ENCODE measurements at places on chromosomes 2 and 18.

GRCh38 chr2:200728630-200729029 is 83.1 kb upstream of the BZW1 start:
- no peak for DNase-seq

DNA sequence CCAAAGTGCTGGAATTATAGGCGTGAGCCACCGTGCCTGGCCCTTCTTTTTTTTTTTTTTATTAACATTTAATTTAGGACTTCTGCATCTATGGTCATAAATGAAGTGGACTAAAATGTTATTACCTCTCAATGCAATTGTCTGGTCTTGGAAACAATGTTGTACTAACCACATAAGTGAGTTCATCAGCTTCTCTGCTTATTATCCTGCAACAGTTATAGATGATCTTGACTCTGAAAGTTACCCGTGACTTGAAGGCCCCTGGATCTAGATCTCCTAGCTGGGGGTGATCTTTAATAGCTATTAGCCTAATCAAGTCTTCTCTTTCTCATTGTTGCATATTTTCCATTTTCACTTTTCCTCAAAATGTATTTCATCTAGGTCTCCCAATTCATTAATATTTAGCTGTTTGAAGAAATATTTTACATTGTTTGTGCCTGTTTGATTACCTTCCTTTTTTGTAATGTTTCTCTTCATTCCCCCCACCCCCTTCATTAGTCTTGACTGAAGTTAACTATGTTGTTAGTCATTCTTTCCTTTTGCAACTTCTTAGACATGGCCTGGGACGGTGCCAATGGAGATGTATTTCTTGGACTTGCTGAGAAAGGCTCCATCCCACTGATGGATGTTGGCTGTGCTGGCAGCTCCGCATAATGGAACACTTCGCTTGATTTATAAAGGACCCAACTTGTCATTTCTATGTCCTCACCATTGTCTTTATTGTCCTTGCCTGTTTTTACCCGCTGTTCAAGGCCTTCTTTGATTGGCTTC is 141.6 kb upstream of the RIOK3 start:
- no peak for DNase-seq

- no peak for DNase-seq
Measured at GRCh38 chr2:96123936-96124335, 7.6 kb upstream of the ADRA2B start.

- DNase-seq: peak; percentile 56
Measured at GRCh38 chr18:5456577-5457461, 87.0 kb downstream of the EPB41L3 start.

DNA sequence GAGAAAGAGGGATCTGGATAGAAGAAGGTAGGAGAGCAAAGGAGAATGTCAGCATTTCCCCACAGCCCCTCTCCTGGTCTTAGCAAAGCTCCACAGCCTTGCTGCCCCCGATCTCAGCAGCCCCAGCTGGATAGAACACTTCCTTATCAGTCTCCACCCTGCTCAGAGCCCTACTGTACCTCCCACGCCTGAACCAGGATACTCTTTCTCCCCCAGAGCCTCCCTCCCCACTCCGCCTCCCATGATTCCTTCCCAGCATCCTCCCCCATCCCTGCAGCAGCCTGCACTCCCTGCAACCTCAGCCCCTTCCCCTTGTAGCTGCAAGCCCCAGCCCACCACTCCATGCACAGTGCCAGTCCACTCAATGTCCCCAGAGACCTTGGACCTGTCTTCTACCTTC is 25.8 kb downstream of the PLB1 start:
- no peak for DNase-seq

DNA sequence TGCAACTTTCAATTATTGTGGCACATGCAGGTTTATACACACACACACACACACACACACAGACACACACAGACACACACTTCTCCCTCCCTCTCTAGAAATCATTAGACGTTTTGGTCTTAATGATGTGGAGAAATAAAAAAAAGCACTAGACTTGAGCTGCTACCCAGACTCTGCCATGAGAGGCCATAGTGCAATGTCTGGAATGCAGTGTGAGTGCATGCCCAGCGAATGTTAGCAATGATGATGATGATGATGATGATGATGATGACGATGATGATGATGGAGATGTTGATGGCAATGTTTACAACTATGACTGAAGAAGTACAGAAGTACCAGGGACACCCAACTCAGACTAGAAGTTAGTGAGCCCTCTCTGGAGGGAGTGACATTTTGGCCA is 23.8 kb upstream of the KLHL29 start:
- no peak for DNase-seq

GRCh38 chr2:150716186-150716585 is 228.7 kb upstream of the RND3 start:
- DNase-seq: no peak

DNA sequence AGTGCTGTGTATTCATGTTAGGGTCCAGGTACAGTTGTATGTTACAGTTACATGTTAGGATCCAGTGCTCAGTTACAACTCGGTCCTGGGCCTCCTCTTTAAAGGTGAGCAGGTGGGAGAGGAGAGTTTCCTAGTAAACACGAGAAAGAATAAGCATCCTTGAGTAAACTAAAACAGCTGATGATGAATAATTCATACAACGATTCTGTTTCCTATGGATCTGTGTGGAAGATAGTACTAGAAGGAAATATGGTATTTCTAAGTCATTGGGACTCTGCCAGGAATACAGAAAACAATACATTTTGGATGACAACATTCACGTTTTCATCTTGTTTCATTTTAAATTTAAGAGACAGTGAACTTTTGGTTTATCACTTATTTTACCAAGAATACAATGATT is 29.5 kb downstream of the SNTG2 start:
- DNase-seq: no peak

Measured in H1 (cell line).